A172 (cell line): ENCODE measurements at places on chromosomes 3 and 15.

DNA sequence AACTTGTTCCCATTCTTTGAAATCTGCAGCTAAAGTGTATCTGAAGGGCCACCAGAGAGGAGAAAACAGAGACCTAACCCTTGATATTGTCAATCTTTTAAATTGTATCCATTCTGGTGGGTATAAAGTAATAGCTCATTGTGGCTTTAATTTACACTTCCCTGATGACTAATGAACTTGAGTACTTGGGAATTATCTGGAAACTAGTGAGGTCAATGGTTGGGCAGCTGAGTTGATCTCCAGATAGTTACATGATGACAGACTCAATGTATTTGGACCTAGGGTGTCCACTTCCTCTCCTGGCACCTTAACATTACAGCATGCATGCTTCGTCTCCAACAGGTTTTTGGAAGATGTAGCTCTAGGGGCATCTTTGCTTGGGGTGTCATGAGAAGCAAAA lies 195.2 kb downstream of the PDCD6IP start:
- peak; percentile 29 for DNase-seq

GRCh38 chr3:97552186-97552585 lies 212.4 kb upstream of the ARL6 start:
- DNase-seq: no peak

DNA sequence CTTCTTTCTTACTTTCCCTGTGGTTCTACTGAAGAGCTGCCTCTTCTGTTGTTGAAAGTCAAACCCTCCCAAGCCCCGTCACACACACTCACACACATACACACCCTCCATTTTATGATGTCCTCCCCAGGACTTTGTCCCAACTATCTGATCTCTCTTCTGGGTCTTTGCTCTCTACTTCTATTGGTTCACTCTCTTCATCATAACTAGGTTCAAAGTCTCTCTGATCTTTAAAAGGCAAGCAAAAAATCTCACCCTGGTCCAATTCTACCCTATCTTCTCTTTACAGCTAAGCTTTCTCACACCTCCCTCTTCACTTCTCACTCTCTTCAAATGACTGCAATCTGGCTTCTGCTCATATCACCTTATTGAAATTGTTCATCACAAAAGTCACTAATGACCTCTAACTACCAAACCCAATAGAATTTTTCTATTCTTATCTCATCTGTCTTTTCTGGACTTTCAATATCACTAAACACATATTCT lies 34.8 kb downstream of the LRRFIP2 start:
- no peak for DNase-seq

GRCh38 chr15:38692789-38693062 lies 128.1 kb upstream of the RASGRP1 start:
- DNase-seq: no peak

DNA sequence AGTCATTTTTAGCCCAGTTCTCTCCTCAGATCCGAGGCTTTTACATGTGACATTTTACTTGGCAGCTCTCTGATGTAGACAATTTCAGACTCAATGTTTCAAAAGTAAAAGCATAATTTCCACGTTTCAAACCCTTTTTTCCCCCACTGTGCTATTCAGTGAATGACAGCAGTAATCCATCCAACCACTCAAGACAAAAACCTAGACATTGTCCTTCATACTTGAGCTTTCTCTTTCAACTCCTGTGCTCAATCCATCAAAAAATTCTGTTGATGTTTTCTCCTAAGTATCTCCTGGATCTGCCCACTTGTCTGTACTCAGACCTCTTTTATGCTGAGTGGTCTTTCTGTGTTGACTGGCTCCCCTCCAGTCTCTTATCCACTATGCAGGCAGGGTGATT lies 214.7 kb downstream of the CHL1 start:
- no peak for DNase-seq

DNA sequence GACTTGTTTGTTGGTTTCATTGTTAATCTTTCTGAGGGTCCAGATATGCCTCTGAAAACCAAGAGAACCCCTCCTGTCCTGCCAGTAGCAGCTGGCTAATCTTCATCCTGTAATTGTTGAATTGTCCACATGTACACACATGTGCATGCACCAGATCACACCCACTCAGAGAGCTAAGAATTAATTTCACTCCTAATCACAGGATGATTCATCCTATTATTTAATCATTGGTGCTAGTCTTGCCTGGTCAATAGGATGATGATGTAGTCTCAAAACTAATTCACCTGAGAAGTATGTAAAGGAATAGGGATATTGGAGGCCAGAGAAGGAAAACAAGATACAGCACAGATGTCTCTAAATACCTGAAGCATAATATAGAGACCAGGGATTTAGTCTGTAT lies 7.8 kb upstream of the AHSG start:
- DNase-seq: no peak

- DNase-seq: no peak
Measured at GRCh38 chr15:93708724-93709445, 522.5 kb upstream of the MCTP2 start.

DNA sequence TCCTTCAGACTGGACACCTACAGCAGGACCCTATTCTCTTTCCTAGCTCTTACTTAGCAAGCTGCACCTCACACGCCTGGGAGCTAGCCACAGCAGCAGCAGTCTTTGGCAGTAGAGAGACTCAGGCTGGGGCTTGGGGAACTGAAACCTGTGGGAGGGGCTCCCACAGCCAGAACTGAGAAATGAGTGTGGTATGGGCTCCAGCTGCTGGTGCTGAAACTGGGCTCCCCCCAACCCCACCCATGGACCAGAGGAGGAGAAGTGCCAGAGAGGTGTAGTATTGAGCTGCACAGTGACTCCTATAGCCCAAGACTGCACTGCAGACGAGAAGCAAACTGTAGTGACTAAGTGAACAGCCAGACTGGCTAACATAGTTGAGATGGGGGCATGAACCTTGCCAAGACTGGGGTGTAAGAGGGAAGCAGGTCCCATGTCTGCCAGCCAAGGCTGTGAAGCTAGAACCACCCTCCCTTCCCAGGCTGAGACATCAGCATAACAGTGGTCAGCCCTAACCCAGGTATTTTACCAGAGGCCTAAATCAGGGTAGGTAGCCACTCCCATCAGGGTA lies 62.5 kb downstream of the MYO5A start:
- DNase-seq: no peak

GRCh38 chr3:58835086-58835485 lies 168.5 kb upstream of the FAM3D start:
- peak; percentile 71 for DNase-seq

DNA sequence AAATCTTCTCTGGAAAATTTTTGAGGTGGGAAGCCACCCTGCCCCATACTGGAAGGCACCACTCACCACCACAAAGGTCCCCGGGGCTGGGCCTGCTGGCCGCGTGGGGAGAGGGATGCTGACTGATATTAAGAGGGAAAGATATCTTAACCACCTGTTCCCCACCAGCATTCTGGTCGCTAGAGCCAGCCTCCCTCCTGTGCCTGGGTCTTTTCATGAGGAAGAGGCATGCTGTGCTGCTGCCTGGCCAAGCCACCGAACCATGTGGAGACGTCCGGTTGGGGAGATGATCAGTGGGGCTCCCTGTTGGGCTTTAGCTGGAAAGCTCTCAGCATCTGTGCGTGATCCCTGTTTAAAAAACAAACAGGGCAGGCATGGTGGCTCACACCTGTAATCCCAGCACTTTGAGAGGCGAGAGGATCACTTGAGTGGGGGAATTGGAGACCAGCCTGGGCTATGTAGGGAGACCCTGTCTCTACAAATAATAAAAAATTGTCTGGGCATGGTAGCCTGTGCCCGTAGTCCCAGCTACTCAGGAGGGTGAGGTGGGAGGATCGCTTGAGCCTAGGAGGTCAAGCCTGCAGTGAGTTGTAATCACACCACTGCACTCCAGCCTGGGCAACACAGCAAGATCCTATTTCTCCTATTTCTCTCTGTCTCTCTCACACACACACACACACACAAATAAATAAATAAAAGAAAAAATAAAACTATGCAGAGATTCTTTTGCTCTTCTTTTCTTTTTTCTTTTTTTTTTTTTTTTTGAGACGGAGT lies 1.0 kb downstream of the KLHL18 start:
- DNase-seq: no peak

- DNase-seq: no peak
Measured at GRCh38 chr3:102233881-102234280, 200.9 kb upstream of the ZPLD1 start.

DNA sequence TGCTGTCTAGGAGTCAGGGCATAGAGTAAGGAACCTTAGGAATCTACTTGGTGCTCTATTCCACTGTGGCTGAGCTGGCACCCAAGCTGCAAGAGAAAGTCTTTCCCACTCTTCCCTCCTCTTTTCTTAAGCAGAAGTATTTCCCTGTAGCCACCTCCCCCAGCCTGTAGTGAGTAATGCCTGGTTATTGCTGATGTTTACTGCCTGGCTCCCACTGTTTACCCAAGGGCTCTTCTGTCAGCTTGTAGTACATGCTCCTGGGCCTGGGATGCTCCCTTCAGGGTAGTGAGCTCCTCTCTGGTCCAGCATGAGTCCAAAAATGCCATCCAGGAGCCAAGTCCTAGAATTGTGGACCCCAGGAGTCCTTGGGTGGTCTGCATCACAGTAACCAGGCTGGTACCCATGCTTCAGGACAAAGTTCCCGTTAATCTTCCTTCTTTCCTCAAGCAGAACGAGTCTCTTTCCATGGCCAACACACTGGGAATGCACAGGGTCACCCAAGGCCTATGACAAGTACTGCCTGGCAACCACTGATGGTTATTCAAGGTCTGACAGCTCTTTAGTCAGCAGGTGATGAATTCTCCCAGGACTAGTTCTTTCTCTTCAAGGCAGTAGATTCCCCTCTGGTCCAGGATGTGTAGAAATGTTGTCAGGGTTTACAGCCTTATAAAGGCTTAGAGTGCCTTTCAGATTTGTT lies 17.6 kb downstream of the GALK2 start:
- DNase-seq: peak; percentile 2

- no peak for DNase-seq
Measured at GRCh38 chr3:172931746-172932285, 181.3 kb downstream of the ECT2 start.

DNA sequence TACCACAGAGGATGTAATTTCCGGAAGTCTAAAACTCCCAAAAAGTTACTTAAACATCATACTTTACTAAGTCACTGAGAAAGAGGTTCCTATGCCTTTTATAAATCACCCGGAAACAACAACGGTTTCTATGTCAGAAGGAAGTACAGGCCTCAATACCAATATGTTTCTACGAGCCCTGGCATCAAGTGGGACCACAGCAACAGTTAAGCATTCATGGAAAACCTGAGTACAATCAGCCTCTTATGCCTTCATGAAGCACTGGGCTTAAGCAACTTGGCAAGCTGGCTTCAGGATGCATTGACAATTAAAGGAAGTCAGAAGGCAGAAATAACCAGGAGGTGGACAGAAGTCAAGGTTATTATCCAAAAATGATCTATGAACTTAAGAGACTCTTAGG lies 19.1 kb upstream of the B3GNT5 start:
- DNase-seq: no peak

- no peak for DNase-seq
Measured at GRCh38 chr15:39698444-39699390, 83.9 kb downstream of the FSIP1 start.

DNA sequence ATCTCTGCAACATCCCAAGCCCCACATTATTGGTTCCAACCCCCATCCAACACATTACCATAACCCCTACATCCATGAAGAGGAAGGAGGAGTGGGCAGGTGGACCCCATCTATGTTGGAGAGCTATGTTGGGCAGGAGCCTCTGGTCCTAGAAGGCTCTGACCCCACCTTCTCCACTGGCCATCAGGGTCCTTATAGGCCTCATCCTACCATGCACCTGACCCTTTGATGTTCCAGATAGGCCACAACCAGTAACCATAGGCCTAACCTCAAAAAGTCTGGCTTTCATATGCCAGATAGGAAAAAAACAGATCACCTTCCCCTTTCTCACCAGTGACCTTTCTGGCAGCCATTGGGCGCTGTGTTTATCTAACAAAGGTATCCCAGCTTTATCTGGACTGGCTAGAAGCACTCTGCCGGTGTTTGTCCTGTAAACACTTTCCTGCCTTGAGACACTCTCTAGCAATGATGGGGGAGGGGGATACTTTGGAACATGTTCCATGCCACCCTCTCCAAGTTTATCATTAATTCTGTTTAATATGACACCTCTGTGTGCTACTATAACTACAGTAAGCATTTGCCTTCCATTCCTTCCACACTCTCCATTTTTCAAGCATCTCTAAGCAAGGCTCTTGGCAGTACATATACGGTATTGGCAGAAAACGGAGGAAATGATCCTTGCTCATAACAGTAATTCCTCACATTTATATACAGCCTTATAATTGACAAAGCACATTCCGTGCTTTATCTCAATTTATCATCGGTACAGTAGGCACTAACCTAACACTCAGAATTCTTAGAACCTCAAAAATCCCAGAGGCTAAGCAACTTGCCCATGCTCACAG lies 377.1 kb downstream of the VPS13C start:
- DNase-seq: no peak

DNA sequence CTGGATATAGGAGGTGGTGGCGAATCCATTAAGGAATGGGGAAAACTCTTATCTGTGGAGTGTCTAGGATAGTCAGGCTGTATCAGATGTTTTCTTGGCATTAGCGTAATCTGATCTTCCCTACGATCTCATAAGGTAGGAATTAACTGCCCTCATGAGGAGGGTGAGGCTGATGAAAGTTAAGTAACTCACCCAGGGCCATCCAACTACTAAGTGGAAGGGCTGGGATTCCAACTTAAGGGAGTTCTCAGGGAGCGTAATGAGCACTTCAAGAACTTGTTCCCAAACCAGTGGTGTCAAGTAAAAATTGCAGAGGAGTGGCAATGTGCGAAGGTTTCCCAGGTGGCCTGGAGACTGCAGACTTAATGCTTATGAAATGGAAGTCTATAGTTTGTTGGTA lies 55.9 kb upstream of the OSBPL11 start:
- peak; percentile 42 for DNase-seq

GRCh38 chr3:49638445-49638844 lies 35.7 kb upstream of the APEH start:
- peak; percentile 95 for DNase-seq

- peak; percentile 42 for DNase-seq
Measured at GRCh38 chr15:75727851-75728715, 15.4 kb upstream of the CSPG4 start.

DNA sequence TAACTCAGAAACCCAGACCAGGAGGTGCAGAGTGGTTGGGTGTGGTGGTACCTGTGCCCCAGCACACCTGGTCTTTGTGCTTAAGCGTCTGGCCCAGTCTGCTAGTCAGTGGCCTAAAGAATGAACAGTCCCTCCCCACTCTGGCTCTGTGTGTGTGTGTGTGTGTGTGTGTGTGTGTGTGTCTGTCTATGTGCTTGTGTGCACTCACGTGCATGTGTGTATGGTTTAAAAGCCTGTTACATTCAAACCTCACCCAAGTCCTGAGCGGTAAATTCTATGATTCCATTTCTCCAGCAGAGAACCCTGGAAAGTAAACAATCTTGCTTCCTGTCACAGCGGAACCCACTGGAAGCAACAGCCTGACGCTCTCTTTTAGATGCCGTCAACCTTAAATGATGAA lies 34.2 kb downstream of the EDEM1 start:
- no peak for DNase-seq

- DNase-seq: peak; percentile 83
Measured at GRCh38 chr3:17158941-17159682, 274.4 kb downstream of the PLCL2 start.

- DNase-seq: no peak
Measured at GRCh38 chr3:33433843-33434242, 6.4 kb downstream of the UBP1 start.
